ENCODE measurements at places on chromosomes 6 and 20. TPM values are rescaled to one million over a fixed set of nuclear protein-coding genes. Genes with fewer than 3 reads are reported as not detected.

DNA sequence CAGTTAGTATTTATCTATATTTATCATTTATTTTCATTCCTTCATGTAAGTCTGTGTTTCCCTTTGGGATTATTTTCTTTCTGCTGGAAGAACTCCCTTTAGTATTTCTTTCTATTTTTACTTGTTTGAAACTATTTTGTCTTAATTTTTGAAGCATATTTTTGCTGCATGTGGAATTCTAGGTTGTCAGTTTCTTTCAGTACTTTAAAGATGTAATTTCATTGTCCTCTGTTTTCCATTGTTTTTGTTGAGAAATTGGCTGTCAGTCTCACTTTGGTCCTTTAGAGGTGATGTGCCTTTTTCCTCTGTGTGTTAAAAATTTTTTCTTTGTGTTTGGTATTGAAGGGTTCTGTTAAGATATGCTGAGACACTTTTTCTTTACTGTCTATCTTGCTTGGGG, 17.1 kb downstream of the RNF182 start:
- H3K4me3 ChIP-seq, result no peak overlapping the region
- no peaks in the 10 kb centered on the region for H3K27me3 ChIP-seq
- no peak for DNase-seq
- no peaks in the 10 kb centered on the region for H3K4me1 ChIP-seq

DNA sequence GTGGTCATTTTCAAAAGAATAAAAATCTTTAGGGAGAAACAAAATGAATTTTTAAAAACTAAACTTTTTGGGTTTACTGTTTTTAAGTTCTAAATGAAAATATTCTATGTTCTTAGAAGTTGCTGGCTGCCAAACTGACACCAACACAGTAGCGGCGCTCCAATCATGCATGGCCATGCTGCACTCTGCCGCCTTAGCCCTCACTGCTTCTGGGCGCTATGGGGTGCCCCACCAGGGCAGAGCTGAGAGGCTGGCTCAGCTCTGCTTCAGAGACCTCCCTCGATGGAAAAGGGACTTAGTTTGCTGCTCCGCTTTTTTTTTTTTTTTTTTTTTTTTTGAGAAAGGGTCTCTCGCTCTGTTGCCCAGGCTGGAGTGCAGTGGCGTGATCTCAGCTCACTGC, 20.9 kb downstream of the EZR start:
- no peaks in the 10 kb centered on the region for H3K27me3 ChIP-seq
- H3K4me1 ChIP-seq, result peaks cover 63% of the 10 kb centered on the region
- no peak overlapping the region for H3K4me3 ChIP-seq
- peaks cover 3% of the 10 kb centered on the region for H3K36me3 ChIP-seq

Gene TNFRSF6B
- not detected for total RNA-seq

Gene KHDRBS2
- not detected for total RNA-seq
